ENCODE measurements at places on chromosomes 5 and 9.

GRCh38 chr9:21833090-21833801, 30.8 kb downstream of the MTAP start:
- no peak for DNase-seq

- peak; percentile 84 for DNase-seq
Measured at GRCh38 chr9:136138566-136138965, 19.9 kb upstream of the TMEM250 start.

- DNase-seq, result no peak
Measured at GRCh38 chr5:141868541-141868940, 9.7 kb downstream of the PCDH1 start.

- no peak for DNase-seq
Measured at GRCh38 chr5:8053270-8053669, 184.3 kb downstream of the MTRR start.

- no peak for DNase-seq
Measured at GRCh38 chr5:59569608-59570334, 323.8 kb downstream of the PDE4D start.

GRCh38 chr9:132878695-132879456, at the start of gene SPACA9:
Gene SPACA9, plus strand, starts transcription at chr9:132878898. Its CDS starts 5,050 bp downstream, at chr9:132883948.
- peak; percentile 62 for DNase-seq

GRCh38 chr5:142641711-142642110, 44.2 kb downstream of the FGF1 start:
- no peak for DNase-seq

DNA sequence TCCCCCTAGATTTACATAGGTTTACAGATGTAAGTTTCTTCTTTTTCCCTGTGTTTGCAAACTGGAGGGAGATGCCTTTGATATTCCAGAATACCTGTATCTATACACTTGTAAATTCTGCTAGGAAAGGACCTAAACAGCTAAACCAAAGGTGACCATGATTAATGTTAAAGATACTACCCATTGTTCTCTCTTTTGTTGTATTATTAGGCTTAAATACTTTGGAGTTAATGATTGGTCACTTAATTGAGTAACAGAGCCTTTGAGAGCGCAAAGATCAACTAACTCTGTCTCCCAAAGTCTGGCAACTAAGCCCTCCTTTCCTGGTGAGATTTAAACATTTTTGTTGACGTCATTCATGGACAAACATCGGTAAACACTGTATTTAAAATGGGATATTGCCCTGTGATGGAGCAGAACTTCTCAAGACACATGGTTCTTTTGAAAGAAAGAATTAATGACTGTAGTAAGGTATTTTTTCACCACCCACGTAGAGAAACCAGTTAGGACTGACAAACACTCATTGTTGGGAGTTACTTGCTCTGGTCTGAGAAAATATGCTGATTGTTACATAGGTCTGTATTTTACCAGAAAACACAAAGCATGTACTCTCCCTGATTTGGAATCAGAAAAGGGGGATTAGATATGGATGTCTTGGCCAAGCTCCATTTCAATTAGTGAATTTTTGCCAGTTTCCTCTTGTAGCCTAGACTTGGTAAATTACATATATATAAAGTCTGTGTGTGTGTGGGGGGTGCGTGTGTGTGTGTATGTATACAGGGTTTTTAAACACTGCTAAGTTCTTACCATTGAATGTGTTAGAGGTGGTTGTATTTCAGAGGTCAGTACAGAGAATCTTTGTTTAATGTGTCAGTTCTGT, 4.6 kb downstream of the VCAN start:
- DNase-seq, result no peak

GRCh38 chr9:33374190-33374589, 28.2 kb downstream of the AQP7 start:
- DNase-seq, result no peak

DNA sequence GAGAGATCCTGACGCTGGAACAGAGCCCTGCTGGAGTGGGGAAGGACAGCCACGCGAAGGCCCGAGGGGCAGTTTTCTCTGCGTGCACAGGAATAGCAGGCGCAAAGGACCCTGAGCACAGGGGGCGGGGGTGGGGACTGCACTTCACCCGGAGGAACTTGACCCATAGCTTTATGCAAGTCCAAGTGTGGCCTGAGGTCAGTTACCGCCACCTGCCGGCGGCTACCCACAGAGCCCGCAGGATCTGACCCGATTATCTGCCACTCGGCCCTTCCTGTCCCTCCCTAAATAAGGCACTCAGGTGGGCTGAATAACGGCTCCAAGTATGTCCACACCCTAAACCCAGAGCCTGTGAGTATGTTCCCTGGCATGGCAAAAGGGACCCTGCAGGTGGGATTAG, 65.4 kb upstream of the FCN1 start:
- peak; percentile 38 for DNase-seq

- DNase-seq, result peak; percentile 11
Measured at GRCh38 chr9:114430457-114430856, 42.7 kb upstream of the AKNA start.

DNA sequence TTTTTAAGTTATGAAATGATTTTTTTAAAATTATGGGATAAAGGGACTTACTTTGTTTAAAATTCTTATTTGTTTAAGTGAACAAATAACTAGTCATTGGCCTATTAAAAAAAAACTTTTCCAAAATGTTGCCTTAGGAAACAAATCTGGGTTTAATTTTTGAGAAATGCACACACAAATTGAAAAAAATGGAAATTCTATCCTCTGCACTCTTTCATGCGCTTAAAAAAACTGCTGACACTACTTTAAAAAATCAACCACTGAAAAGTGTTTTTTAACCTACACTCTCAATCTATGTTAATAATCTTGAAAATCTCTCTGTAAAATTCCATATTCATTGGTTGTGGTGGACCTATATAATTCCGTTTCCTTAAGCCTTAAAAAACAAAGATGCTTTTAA, 163.4 kb upstream of the DAB2 start:
- no peak for DNase-seq

- no peak for DNase-seq
Measured at GRCh38 chr9:102428305-102428704, 566.8 kb upstream of the CYLC2 start.

GRCh38 chr9:109908459-109909390, 128.7 kb downstream of the PALM2AKAP2 start:
- DNase-seq, result no peak

GRCh38 chr9:125405938-125406809, 144.5 kb downstream of the GAPVD1 start:
- no peak for DNase-seq

GRCh38 chr9:89972535-89972934, 367.7 kb downstream of the GADD45G start:
- no peak for DNase-seq

DNA sequence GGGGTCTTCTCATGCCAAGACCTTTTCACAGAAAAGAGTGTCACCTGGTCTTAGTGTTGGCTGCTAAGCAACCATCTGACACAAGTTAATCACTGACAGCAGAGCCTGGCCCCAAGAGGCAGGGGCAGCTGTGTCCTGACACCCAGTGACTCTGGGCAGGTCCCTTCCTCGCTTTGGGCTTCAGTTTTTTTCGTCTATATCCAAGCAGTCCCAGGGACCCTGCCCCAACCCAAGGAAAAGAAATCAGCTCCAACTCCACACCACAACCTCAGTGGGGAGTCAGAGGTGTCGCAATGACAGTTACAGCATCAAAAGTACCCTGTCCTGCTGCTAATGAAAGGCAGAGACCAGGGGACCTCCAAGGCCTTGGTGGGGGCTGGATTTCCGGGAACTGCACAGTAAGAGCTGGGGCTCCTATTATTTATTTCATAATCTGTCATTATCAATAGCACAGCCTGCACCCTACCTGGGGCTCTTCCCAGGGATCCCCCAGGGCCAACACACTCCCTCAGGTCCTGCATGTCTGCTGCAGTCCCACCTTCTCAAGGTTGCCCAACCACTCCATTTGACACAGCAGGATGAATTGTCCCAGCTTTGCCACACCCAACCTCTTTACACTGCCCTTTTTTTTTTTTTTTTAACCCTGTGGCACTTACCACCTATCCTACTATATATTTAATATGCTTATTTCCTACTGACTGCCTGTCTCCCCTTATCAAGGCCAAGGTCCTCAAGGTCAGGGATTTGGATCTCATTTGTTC, 9.4 kb downstream of the ANKS6 start:
- no peak for DNase-seq

DNA sequence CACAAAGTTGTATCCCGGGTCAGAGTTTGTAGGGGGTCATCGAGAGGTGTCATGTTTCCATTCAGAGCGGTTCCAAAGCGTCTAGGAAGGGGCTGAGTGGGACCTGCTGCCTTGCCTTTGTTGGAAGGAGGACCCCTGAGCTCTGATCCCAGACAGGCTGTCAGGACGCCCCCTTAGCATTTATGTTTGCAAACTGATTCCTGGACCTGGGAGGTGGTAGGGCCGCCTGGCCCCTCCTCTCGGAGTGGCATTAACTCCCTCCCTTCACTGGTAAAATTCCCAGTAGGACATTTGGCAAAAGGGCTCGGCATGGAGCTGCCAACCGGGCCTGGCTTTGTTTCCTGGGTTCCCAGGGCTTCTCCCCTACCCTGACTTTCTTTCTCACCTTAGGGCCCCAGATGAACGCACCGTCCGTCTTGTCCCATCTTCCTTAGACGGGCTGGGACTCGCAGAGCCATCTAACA, 2.5 kb downstream of the JADE2 start:
- peak; percentile 44 for DNase-seq

DNA sequence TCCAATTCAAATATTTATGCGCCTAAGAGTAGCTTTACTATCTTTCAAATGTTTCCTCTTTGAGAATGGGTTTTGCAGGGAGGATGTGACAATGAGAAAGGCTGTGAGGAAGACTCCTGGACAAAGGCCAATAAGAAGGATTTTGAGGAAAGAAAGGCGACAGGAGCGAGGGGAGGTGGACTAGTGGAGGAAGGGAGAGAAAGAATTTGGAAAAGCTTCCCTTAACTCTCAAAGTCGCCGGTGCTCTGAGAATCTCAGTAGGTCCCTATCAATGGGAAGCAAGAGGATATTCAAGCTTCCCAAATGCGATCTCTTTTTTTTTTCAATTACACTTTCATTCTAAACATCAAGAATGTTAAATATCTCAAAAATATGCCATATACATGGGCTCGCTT, 2.8 kb upstream of the CDC20B start:
- DNase-seq, result no peak

DNA sequence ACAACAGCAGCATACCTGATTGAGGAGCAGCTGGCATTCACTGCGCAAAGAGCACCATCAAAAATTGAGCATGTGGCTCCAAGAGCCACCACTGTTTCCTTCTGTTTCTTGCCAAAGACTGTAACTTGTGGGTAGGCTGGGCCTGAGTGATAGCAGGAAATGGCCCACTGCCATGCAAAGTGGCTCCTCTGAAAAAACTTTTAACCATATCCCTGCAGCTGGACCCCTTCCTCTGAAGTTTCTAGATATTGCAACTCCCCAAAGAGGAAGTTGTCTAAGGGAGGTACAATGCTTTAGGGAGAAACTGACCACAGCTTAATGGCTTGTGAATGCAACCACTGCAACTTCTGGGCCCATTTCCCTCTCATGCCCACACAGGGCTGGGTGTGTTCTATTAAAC, 355.4 kb upstream of the PDE4D start:
- no peak for DNase-seq

DNA sequence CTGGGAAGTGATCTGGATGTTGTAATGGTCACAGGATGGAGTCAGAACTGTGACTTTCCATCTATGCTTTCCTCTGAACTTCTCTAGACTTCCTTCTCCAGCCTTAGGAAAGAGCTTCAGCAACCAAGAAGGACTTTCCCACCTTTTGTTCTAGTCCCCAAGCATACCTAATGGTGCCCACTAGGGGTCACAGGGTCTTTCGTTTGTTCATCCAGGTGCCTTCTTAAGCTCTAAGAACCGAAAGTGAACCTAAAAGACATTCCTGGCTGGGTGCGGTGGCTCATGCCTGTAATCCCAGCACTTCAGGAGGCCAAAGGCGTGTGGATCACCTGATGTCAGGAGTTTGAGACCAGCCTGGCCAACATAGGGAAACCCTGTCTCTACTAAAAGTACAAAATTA, 1.8 kb upstream of the WNT8A start:
- DNase-seq, result peak; percentile 14

- no peak for DNase-seq
Measured at GRCh38 chr9:131981116-131981776, 98.4 kb downstream of the MED27 start.

DNA sequence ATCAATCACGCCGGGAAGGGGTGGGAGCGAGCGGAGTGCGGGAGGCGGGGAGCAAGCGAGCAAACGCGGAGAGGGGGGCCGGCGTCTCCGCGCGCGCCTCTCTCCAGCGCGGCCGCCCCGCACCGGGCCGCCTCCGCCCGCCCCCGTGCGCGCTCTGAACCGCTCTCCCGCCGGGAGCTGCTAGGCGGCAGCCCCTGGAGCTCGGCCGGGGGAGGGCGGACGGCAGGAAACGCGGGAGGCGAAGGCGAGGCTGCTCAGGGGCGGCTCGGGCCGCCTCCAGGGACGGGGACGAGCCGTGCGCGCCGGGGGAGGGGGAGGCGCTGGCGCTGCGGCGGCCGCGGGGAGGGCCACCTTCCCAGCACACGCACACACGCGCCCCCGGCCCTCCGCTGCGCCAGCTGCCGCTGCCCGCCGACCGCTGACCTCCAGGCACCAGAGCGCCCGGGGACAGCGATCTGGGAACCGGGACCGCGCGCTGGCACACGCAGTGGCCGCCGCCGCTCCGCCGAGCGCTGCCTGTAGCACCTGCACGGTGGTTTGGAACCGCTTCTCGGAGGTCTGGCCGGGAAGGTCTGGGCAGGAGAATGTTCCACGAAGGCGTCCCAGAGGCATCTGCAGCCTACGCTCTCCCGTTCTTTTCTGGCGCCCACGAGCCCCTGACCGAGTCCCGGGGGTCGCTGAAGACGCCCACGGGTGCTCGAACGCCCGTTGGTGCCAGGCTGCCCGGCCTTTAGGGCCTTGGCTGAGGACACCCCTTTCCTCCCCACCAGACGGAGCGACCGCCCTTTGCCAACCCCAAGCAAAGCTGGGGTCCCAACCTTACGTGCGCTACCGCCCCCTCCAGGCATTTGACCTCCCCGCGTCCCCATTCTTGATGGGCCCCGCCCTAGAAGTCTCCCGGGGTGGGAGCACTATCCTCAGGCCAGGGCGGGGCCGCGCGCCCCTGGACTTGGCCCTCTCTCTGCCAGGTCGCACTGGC, at the start of gene GABBR2:
Gene GABBR2, minus strand, starts transcription at position 3 of the 979 bp plus-strand sequence. CDS start 198 bp downstream, outside the sequence.
- peak; percentile 52 for DNase-seq

GRCh38 chr5:73486119-73486899, 11.9 kb upstream of the BTF3 start:
- DNase-seq, result no peak

Data from NCI-H82 (cell line).